ENCODE measurements at places on chromosomes 7 and 10.

GRCh38 chr7:14275356-14275755 lies 285.9 kb upstream of the ETV1 start:
- DNase-seq: no peak

GRCh38 chr7:51619880-51620279 lies 303.3 kb upstream of the COBL start:
- no peak for DNase-seq

- DNase-seq: no peak
These were observed 84.7 kb downstream of the AUTS2 start for GRCh38 chr7:69683002-69683401.

GRCh38 chr7:155591055-155591775 lies 44.9 kb upstream of the CNPY1 start:
- no peak for DNase-seq

- no peak for DNase-seq
These were observed 5.7 kb upstream of the VWC2 start for GRCh38 chr7:49767719-49768118.

GRCh38 chr7:117250245-117250644 lies 72.6 kb downstream of the WNT2 start:
- no peak for DNase-seq

- DNase-seq: peak; percentile 9
These were observed 10.3 kb downstream of the CRHR2 start for GRCh38 chr7:30671793-30672465.

GRCh38 chr7:41648501-41648900 lies 54.4 kb downstream of the INHBA start:
- DNase-seq: no peak

- peak; percentile 96 for DNase-seq
These were observed 114.7 kb upstream of the AHR start for GRCh38 chr7:17183630-17184328.

- DNase-seq: no peak
These were observed 1.0 kb upstream of the NOLC1 start for GRCh38 chr10:102150970-102151773.

- no peak for DNase-seq
These were observed 6.8 kb upstream of the SLK start for GRCh38 chr10:103960103-103960502.

GRCh38 chr10:59898125-59898835 lies 8.1 kb downstream of the CCDC6 start:
- no peak for DNase-seq

DNA sequence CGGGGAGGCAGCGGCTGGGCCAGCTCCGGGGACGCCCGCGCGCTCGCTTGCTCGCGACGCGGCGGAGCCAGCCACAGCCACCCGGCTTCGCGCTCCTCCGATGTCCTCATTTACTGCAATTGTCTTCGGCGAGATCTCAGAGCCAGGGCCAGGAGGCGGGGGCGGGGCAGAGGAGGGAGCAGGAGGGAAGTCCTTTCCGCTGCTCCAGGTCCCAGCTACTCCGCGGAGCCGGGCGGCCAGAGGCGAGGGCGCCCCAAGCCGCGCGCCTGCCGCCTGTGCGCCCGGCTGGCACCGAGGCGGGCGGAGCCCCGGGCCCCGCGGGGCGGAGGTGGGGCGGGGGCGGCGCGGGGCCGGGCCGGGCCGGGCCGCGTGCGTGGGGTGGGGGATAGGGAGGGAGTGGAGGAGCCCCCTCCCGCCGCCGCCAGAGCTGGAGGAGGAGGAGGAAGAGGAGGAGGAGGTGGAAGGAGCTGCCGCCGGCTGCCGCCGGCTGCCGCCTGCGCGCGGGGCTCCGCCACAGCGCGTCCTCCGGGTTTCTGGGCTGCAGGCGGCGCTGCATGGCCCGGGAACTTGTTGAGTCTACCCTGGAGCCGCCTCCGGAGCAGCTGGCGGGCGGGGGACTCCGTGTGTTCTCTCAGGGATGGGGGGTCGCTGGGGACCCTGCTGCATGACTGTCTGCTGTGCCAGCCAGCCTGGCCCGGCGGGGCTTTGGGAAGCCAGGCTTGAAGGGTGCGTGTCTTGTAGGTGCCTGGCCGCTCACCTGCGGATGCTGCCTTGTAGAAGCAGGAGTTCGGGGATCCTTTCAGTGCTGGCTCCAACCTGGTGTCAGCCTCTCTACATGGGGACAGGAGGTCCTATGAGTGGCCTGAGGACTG lies at the start of gene INSYN2A:
TSS of gene INSYN2A (minus strand) at position 310 of the 872 bp plus-strand sequence. CDS start 20,196 bp downstream, outside the sequence.
- no peak for DNase-seq

DNA sequence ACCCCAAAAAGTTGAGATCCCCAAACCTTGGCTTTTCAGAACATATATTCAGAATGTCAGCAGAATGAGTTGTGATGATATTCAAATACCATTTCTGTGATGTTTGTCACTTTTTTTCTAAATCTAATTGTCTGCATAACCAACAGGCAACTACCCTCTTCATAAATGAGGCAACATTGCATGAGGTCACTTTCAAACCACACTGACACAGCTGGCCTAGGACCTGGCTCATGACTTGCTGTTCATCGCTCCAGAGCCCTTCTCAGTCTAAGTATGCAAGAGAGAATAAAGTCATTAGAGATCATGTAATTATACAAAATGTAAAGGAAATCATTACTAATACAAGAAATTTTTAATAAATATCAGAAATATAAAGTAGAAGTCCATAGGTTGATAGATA lies 681.9 kb downstream of the GRM8 start:
- DNase-seq: no peak

- no peak for DNase-seq
These were observed 160.1 kb downstream of the NEURL1 start for GRCh38 chr10:103653581-103654037.

GRCh38 chr10:18401416-18402195 lies 249.8 kb downstream of the NSUN6 start:
- no peak for DNase-seq

- no peak for DNase-seq
These were observed 9.9 kb upstream of the GNAI1 start for GRCh38 chr7:80124526-80125264.

DNA sequence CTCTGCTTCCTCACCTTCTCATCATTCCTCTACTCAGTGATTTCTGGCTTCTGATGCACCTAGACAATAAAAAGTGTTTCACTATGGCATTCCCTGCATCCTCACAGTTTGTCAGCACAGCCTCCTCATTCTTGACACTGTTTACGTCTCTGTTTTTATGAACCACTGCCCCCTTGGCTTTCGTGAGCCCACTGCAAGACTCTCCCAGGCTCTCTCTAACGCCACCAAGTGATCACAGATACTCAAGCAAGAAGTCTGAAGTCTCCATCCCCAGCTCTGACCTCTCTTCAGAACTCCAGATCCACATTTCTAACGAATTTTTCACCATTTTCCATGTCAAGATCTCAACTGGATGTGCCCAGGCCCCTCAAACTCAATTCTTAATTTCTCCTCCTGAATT lies 8.9 kb downstream of the SLC16A9 start:
- DNase-seq: no peak

DNA sequence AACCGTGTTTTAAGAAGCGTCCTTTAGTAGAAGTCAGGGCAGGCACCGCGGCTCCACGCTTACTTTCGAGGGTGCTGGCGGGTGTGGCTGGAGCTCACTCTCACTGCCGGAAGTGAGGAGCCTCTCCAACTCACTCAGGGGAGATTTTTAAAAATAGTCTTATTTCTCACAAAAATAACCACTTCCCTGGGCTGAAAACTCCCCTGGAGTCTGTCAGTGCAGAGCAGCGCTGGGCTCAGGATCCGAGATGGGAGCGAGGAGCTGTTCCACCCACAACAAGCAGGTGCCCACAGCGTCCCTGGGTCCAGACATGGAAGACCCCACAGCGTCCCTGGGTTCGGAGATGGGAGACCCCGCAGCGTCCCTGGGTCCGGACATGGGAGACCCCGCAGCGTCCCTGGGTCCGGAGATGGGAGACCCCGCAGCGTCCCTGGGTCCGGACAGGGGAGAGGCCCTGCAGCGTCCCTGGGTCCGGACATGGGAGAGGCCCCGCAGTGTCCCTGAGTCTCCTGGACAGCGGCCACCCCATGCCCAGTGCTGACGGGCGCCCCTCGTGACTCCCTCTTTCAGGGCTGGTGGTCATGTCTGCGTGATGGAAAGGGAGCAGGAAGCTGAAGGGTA lies 51.2 kb downstream of the VIPR2 start:
- DNase-seq: no peak

Data from GM04503 (cell line).